ENCODE measurements at places on chromosomes 2 and 18.

DNA sequence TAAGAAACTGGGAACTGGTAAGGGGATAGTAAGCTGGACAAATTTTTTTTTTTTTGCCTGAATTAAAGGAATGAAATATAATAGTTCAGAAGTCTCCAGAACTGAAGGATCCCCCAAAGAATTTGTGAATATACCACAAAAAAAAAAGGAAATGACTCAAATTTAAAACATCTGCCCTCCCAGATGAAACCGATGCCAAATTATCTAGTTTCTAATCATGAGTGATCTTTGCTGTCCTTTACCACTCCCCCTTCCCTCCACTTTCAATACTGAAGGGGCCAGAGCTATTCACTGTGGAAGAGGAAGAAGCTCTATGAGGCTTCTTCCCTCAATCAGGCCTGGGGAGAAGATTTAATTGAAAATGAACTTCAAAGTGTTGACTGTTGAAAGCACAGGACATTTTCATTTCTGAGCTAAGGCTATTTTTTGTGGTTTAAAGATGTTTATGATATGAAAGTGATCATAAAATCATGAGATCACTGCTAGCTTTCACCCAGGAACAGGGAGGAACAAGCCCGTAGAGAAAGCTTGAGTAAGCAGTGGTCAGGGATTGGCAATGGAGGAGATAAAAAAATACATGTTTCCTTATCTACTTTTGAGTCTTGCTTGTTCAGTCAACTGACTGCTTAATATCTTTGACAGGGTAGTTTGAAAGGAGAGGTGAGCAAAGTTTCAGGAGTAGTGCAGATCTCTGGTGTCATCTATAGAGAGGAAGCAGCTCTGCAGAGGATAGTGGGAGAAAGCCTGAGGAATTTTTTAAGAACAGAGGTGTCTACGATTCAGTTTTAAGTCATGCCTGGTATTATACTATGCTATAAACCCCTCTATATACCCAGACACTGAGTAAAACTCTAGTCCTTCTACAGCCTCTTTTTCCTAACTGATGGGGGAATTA lies 409.5 kb upstream of the FIGN start:
- no peak for DNase-seq

- no peak for DNase-seq
Observed at GRCh38 chr2:26911911-26912861, 58.3 kb upstream of the MAPRE3 start.

DNA sequence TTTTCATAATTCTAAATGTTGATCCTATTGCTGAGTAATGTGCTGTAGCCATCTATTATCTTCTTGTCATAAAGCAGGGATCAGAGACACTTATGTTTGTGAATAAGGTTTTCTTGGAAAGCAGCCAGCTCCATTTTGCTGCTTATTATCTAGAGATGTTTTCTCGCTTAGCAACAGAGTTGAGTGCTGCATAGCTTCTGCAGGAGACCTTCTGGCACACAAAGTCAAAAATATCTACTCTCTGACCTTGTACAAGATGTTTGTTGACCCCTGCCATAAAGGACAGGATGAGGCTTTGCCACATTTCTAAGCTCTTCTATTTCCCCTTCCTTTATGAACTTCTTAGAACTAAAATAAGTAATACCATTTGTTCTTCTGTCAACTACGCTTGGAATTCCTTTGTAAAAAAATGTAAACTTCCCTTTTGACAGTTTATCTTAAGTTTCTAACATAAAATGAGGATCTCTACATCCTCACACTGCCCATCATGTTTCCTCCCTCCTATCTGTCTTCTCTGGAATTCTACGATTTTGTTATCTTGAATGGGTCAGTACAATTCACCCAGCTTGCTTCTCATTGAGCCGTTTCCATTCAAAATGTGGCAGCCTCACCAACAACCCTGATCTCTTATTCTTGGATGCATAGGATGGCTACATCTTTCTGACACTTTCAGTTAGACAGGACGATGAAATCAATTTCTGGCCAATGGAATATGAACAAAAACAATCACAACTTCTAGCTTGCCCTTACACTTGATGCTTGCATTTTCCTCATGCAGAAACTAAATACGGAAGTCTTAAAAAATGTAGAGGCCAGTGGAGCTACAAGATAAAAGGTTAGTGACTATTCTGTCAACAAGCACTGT lies 1377.0 kb downstream of the SUCLG1 start:
- DNase-seq, result no peak

DNA sequence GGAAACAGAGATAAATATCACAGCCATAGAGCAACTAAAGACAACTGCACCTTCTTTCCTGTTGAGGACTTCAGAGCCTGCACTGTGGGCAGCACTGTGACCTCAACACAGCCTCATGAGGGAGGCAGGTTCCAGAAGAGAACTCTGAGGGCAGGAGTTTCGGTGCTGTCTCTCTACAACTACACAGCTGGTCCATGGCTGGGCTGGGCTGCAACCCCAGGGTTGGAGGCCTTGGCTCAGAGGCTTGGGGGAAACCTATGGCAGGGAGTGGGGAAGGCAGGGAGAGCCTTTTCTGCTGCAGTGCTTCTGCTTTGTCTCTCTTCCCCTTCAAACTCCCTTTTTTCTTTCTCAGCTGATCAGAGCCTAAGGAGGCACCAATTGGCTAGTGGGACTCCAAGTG lies 66.5 kb downstream of the MRO start:
- DNase-seq, result no peak

DNA sequence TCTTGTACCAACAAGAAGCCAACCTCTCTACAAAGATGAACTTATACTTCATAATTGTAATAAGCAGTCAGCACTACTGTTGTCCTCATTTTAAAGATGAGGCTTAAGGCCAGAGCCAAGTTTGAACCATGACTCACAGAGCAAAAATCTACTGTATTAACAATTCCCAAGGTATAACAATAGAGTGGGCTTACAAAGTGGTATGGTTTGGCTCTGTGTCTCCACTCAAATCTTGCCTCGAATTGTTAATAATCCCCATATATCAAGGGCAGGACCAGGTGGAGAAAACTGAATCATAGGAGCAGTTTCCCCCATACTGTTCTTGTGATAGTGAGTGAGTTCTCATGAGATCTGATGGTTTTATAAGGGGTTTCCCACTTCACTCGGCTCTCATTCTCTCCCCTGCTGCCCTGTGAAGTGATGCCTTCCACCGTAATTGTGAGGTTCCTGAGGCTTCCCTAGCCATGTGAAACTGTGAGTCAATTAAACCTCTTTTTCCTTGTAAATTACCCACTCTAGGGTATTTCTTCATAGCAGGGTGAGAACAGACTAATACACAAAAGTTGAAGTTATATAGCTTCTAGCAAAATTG lies 19.5 kb downstream of the MRPL44 start:
- no peak for DNase-seq

GRCh38 chr18:75065251-75066000 lies 143.5 kb downstream of the PTGR3 start:
- no peak for DNase-seq

DNA sequence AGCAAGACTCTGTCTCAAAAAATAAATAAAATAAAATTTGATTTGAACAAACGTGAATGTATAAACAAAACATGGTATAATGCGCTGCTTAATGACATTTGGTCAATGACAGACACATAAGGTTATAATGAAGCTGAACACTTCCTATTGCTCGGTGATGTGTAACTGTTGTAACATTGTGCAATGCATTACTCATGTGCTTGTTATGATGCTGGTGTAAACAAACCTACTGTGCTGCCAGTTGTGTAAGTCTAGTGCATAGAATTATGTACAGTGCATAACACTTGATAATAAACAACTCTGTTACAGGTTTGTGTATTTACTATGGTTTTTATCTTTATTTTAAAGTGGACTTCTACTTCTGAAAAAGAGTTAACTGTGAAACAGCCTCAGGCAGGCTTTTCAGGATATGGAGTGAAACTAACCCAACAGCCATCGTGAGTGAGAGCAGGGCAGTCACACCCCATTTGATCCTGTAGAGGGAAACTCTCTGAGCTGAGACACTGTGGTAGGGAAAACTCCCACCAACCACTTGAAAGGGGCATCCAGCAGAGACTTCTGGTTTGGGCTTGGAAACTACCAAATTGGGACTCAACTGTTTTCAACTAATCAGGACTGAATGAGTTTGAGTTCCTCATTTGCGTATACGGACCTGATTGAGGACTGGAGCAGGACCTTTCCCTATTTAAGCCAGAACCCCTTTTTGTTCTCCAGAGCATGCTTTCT lies 8.7 kb upstream of the RPRD1A start:
- no peak for DNase-seq

DNA sequence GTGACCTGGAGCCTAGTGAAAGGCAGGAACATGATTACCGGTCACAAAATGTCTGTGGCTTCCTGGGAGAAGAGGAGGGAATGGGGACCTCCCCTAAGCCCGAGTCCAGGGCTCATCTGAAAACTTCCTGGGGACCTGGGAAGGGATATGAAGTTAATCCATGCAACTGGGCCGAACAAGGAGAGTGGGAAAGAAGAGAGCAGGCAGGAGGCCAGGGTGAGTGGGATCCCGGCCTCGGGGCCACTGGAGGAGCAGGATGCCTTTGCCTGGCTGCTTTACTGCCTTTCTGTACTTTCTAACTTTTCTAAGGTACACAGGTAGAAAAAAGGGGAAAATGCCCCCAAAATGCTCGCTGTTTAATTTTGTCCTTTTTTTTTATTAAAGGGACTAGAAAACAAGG lies 43.4 kb upstream of the MAL start:
- no peak for DNase-seq

DNA sequence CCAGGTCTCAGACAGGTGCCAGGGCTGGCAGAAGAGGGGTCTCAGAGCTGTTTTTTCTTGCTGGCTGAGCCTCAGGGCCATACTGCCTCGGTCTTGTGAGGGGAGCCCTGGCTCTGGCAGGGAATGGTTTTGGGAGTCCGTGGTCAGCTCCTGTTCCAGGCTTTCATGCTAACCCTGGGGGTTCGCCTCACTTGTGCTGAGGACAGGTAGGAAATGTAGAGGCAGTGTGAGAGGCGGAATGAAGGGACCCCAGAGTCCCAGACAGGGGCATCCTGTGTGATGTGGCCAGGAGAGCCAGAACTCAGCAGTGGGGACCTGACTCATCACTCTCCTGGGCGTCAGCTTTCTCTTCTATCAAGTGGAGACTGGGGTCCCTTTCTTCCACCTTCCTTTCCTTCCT lies 5.7 kb upstream of the CELF4 start:
- no peak for DNase-seq

DNA sequence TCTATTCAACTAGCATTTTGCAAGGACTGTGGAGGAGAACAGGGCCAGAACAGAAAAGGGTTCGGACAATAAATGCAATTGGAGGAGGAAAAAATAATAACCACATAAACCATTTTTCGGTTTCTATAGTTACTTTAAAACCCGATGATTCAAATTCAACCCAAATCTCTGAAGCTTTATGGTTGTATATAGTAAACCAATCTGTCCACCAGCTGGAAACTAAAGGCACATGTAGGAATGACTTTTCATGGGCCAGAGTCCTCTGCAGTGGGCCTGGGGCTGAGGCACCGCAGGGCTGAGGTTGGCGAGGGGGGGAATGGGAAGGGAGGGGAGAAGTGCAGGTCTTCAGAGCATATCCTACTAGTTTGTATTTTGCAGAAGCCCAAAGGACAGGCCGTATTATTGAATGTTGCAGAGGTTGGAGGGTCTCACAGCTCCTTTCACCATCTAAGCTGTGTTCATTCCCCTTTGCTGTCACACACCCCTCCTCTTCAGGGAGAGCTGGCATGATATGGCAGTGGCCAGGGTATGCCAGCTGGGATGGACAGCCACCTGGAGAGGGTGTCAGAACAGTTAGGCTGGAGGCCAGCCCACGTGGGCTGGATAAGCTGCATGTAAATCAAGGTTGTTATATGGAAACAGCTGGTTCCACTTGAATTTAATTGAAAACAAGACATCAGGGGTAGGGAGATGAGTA lies 267.1 kb downstream of the PRKCE start:
- DNase-seq, result no peak

DNA sequence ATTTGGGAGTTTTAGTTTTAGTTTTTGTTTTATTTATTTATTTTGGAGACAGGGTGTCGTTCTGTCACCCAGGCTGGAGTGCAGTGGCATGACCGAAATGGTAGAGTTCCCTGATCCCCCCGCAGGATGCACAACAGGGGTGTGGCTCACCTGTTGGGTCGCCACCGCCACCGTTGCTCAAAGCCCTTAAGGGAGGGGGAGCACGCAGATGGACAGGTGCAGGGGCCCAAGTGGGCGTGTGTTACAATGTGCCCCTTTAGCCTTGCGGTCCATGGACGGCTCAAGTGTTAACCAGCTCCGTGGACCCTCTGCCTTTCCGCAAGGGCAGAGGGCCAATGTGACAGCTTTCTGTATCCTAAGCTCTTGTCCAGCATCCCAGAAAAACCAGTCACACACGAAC lies 61.4 kb upstream of the REL start:
- no peak for DNase-seq

DNA sequence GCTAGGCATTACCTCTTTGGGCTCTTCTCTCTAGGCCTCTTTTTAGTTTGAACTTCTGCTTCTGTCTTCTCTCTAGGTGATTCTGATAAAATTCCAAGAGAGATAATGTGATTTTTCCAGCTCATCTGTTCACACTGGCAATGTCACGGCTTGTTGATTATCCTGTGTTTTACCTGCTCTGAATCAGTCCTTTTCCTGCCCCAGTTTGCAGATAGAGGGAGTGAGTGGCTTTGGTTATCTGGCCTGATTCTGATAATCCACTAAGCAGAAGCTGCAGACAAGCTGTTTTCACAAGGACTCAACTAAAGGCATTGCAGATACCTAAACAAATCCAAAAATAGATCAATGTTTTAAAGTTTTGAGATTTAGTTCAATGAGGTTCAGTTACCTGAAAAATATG lies 111.9 kb downstream of the DCC start:
- no peak for DNase-seq

- DNase-seq, result no peak
Observed at GRCh38 chr2:155867564-155867963, 465.0 kb downstream of the NR4A2 start.

GRCh38 chr2:223890721-223891120 lies 53.3 kb upstream of the AP1S3 start:
- DNase-seq, result no peak

- DNase-seq, result no peak
Observed at GRCh38 chr2:26162963-26163362, 9.9 kb upstream of the GAREM2 start.

DNA sequence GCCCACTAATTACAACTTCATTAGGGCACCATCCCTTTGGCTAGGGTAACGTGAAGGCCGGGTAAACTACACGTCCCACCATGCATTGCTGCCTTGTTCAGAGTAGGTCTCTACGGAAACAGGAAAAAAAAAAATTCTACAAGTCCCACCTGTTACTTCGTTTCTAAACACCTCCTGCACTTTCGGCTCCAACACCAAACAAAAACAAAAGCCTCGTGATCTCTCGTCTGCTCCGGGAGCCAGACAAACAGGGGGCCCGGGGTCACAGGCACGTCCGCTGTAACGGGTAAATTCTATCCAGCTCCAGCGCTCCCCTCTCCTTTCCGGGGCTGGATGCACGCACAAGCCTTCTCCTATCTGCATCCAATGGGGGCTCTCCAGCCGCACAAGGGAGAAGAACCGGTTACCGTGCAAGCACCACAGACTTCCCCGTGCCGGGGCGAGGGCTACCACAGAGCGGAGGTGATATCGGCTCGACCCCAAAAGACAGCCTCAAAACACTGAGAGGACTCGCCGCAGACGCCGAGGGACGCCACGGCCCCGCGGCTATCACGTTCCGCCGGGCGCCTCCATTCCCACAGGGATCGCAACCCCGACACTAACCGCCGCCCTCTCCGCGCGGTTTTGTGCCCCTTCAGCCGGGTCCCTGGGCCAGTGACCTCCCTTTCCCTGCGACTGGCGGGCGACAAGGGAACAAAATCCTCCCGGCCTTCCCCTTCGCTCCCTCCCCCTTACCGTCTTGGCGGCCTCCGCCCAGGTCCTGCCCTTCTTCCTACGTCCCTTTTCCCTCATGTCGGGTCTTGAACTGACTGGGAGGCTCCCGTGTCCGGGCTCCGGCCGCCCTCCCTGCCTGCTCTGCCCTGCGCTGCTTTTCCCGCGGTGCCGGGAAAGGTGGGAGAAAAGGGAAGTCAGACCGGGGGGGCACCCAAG lies 591 bp downstream of the ASXL2 start:
- peak; percentile 7 for DNase-seq

Measured in stimulated activated CD8-positive, alpha-beta memory T cell treated with anti-CD3 and anti-CD28 coated beads, Interleukin-7, amount 100 ng/mL, for 1 hour (primary cell).